GM04504 (cell line): ENCODE measurements at places on chromosomes 6 and 20.

DNA sequence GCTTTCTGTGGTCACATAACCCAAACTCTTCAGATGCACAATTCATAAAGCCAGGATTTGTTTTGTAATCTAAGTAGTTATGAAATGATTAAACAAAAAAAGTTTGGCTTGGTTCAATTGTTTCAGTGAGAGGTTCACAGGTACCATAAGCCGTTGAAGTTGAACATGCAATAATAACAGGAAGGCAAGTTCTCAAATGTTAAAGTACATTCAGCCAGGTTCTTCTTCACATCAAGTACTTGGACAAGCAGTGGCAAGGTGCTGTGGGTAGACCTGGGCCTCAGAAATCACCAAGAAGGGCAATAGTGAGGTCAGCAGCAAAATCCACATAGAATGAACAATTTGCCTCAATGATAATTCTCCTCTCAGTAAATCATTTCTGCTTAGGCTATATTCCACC, 175.5 kb downstream of the EPM2A start:
- DNase-seq: no peak

- DNase-seq: no peak
Observed at GRCh38 chr20:44790638-44791393, 19.5 kb downstream of the RIMS4 start.

DNA sequence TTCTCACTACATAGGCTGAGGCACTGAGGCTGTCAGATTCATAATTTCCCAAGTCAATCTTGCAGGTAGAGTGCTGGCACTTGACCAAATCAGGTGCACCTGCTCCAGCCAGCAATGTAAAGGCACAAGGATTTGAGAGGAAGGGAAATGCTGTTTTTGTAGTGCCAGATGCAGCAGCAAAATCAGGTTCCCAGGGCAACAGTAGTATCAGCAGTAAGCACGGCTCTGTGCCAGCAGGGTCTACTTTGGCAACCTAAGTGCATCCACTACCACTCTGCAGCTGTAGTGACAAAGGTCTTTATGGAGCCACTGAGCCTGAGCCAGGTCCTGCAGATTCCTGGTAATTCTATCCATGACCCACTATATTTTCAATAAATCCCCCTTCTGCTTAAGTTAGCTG, 329.5 kb downstream of the TPBG start:
- no peak for DNase-seq

DNA sequence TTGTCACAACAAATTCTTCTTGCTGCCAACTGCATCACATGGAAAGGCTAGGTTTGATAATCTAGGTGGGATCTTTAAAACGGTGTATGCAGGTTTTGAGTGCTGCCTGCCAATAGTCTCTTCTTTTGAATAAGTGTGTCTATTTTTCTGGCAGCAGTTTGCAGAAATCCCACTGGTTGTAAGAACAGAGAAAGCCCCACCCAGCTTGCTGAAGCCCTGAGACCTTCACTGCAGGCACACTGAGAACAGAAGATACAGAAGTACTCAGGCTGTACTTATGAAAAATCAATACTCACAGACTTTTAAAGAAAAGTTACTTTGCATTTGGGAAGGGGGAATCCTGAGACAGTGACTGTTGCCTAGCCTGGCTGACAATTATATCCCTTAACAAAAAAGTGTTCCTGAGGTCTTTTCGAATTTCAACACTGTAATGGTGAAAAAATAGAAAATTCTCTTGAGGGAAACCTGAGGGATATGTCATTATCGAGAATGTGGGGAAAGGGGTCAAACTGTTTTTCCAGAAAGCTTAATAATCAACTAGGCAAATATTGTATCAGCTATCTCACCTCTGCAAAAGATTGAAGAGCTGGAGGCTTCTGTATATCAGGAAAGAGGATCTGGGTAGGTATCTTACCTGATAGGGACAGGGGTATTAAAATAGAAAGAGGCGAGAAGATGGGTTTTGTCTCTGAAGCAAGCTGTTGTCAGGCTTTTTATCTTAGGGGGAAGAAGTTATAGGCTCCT, 199.9 kb downstream of the LRFN2 start:
- no peak for DNase-seq

DNA sequence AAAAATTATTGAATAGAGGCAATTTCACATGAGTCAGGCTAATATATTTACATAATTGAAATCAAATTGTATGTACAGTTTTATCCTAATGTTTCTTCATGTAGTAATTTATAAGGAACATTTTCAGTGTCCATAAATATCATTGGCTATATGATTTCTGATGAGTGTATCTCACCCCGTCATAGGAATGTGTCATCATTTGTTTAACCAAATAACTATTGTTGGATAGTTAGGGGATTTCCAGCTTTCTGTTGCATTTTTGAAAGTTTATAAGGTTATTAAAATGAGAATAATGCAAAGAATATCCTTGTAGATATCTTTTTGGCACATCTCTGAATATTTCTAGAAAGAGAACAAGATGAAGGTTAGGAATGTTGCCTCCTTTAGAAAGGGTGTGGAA, 39.0 kb downstream of the SYTL3 start:
- DNase-seq: no peak

GRCh38 chr6:79646561-79646960, 15.4 kb downstream of the SH3BGRL2 start:
- DNase-seq: no peak

- DNase-seq: peak; percentile 54
Observed at GRCh38 chr6:142846459-142846831, 98.5 kb downstream of the HIVEP2 start.

DNA sequence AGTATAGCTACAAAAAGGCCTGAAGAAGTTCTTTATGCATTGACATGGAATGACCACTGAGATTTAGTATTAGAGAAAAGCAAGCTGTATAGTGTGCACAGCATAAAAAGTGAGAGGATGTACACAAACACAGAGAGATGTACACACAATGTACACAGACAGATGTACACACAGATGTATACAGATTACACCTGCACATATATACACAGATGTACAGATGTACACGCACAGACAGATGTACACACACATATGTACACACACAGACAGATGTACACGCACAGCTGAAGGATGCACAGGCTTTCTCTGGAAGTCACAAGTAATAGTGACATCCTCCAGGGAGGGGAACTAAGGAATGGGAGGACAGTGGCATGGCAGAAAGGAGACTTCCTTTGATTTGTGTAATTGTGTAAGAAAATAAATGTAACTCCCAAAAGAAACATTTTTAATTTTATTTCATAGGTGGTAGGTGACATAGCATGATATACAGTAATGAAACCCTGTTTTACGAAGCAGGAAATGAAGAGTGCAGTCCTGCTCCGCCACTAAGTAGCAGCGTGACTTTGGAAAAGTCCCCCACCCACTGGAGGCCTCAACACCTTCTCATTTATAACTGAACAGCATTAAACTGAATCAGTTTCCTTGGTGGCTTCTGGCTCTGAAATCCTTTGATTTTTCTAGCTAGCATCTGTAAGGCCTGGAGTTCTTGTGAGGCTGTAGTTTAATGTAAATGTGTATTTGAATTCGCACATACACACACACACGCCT, 14.1 kb downstream of the NFATC2 start:
- no peak for DNase-seq

DNA sequence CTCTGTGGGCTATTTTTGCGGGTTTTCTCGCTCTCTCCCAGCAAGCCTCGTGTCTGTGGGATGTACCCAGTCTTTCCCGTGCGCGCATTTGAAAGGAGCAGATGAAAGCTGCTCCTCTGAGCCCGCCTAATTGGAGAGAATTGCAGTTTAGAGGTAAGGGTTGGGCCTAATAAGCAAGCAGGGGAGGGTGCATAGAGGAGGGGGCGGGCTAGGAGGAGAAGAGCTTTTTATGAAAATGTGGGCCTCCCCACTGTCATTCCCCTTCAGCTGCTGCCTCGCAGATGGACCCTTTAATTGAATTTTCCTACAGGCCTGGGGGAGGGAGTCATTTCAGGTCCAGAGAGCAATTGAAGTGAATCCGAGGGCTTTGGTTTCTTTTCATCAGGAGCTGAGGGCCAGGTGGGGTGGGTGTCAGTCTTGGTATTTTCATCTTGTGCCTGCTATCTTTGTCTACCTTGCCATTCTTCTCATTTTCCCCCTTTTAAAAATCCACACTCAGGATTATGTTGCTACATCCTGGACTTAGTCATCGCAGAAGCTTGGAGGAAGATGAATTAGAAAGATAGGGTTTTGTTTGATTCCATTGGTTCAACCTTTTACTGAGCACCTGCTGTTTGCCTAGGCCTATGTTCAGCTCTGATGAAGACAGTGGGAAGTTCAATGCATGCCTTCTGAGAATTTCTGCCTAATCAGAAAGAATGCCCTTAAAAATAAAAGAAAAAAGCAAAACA, 423.4 kb downstream of the CD83 start:
- DNase-seq: no peak

DNA sequence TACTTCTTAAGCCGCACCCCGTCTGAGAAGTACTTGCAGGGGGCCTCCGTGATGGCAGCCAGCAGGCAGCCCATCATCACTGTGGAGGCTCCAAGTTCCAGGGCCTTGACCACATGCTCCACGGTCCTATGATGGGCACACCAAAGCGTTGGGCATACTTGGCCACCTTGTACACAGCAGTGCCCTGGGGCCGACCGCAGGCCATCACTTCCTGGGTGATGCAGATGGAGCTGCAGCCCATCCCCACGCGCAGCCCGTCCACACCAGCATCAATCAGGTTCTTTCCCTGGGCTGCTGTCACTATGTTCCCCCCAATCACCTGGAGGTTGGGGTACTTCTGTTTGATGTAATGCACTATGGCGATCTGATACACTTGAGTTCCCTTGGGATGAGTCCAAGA, 19.8 kb upstream of the RNF144B start:
- DNase-seq: no peak

DNA sequence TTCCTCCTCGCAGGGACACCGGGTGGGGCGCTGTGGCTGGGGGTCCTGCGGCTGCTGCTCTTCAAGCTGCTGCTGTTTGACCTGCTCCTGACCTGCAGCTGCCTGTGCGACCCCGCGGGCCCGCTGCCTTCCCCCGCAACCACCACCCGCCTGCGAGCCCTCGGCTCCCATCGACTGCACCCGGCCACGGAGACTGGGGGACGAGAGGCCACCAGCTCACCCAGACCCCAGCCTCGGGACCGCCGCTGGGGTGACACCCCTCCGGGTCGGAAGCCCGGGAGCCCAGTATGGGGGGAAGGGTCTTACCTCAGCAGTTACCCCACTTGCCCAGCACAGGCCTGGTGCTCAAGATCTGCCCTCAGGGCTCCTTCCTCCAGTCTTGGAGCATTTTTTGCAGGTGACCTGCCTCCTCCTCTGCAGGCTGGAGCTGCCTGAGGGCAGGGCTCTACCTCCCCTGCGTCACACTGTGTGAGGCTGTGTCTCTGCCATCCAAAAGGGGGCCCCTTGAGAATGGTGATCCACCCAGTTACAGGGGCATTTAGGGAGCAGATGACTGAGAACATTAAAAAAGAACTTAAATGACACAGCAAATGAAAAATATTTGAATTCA, 3.9 kb upstream of the CNPY3 start:
- DNase-seq: no peak

GRCh38 chr6:69735027-69735426, 61.8 kb downstream of the LMBRD1 start:
- DNase-seq: no peak

GRCh38 chr6:116945809-116946208, 68.8 kb downstream of the RFX6 start:
- DNase-seq: no peak

- DNase-seq: no peak
Observed at GRCh38 chr6:159640322-159640721, 52.7 kb downstream of the SOD2 start.

GRCh38 chr20:61757-62156, 25.7 kb upstream of the DEFB125 start:
- DNase-seq: no peak

DNA sequence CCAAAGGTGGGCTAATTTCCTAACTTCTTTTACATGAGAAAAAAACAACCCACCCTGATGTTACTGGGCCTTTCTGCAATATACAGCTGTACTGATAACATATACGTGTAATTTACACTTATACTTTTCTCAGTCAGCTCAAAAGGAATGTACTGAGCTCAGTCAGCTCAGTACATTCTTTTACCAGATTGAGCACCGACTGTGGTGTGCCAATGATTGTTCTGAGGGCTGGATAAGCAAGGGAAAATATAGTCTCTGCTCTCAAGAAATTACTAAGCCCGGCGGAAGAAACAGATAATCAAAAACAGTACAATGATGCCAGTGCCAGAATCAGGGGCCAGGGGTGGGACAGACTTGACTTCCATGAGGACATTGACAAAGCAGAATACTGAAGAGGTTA, 10.0 kb upstream of the BLOC1S5 start:
- DNase-seq: no peak

GRCh38 chr6:7640607-7641577, 50.9 kb downstream of the SNRNP48 start:
- no peak for DNase-seq

DNA sequence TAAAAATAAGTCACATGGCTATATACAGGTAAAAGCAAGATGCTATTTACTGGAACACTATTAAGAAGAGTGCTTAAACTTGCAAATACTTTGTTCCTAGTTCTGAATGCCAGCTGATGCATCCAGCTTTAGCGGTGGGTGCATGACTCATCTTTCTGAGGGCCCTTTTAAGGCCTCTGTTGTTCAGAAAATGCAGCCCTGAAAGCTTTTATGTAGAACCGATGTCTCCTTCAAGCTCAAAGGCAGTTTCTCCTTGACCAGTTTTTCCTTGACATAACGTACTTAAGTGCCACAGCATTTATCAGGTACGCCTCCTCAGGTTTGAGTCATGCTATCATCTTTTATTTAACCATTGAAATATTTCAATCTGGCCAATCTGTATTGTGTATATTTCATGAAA, 82.8 kb downstream of the MLIP start:
- DNase-seq: peak; percentile 15

- no peak for DNase-seq
Observed at GRCh38 chr20:45378191-45378590, at the start of gene TP53TG5. Gene TP53TG5, minus strand, starts transcription at chr20:45378325. Its CDS starts 89 bp downstream, at chr20:45378236.

GRCh38 chr6:5107341-5107740, 22.2 kb downstream of the PPP1R3G start:
- DNase-seq: no peak

DNA sequence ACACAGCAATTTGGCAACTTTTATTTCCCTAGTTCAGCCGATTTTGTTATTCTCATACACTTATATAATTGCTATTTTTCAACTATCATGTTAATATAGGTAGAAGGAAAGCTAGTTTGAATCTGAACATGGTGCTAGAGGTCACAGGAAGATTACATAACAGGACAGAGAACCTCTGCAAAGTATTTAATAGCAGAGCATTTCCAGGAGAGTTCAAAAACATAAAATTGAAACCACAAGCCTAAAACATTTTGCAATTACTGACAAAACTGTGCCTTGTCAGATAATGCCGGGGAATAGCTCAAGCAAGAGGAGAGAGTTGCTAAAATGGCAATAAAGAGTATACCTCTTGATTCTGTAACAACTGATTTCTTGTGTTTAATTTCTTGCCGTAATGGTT, 70.8 kb downstream of the TFAP2B start:
- DNase-seq: no peak
